Activated CD8-positive, alpha-beta memory T cell treated with anti-CD3 and anti-CD28 coated beads for 36 hours (primary cell): ENCODE measurements at places on chromosomes 2 and 18. TPM values are rescaled to one million over a fixed set of nuclear protein-coding genes. Genes with fewer than 3 reads are reported as not detected.

RGPD4 gene
- 0.67 TPM for total RNA-seq

ABCG5 gene
- total RNA-seq, result not detected

LYPD6 gene
- not detected for total RNA-seq

WNT10A gene
- total RNA-seq, result 0.80 TPM

SERPINE2 gene
- total RNA-seq, result 9.9 TPM

KCNIP3 gene
- total RNA-seq, result not detected

TUBA3E gene
- not detected for total RNA-seq

SERPINB11 gene
- total RNA-seq, result not detected

ZNF892 gene
- 4.3 TPM for total RNA-seq

GAREM2 gene
- total RNA-seq, result 4.2 TPM

HOXD12 gene
- total RNA-seq, result not detected

MAP2 gene
- total RNA-seq, result not detected

PREB gene
- total RNA-seq, result 77.0 TPM

COL4A4 gene
- not detected for total RNA-seq

PXDN gene
- 1.4 TPM for total RNA-seq

ADAM23 gene
- 0.57 TPM for total RNA-seq

ST8SIA3 gene
- total RNA-seq, result not detected

ITSN2 gene
- 59.0 TPM for total RNA-seq

SANBR gene
- 2.5 TPM for total RNA-seq

GLB1L gene
- 3.8 TPM for total RNA-seq
